ENCODE measurements at places on chromosomes 1 and 21. TPM values are rescaled to one million over a fixed set of nuclear protein-coding genes. Genes with fewer than 3 reads are reported as not detected.
A peak's percentile ranks its signal among the peaks of the same experiment; 100 is the strongest.

DNA sequence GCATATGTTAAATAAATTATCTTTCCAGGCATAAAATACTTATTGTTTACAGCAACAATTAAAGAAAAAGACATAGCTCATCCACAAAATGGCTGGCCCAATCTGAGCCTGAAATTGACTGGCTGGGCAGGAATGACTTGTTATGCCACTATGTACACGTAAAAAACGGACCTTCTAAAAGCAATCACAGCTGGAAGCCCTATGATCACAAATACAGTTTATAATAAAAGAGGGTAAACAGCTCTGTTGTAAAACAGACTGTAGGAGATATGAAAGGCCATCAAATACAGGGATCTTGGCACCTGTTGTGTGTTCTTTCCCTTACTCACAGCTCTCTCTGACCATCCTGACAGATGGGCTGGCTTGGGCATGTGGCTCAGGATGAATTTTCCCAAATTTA is 70.5 kb upstream of the DMRTA2 start:
- DNase-seq = no peak

DNA sequence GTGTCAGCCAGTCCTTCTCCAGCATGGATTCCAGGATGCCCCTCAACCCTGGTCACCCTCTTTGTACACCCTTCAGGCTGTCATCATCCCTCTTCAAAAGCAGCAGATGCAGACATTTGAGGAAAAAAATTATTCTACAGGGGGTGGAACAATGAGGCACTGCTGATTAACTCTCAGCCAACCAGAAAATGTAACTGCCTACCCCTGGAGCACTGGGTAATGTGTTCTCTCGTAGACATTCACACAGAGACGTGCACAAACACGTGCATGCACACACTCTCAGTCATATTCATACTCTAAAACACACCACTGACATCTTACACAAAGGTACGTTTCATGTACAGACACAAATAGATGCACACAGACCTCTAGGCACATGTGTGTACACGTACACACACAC is 175.4 kb downstream of the TRABD2B start:
- no peak for DNase-seq

GRCh38 chr1:39293375-39294070 is 89.0 kb downstream of the MACF1 start:
- DNase-seq = no peak

CYP4A22 gene
- polyA plus RNA-seq = not detected

PPP1R8 gene
- polyA plus RNA-seq = 23.9 TPM

GUCA2A gene
- not detected for polyA plus RNA-seq

EFCAB7 gene
- polyA plus RNA-seq = 2.2 TPM

DNA sequence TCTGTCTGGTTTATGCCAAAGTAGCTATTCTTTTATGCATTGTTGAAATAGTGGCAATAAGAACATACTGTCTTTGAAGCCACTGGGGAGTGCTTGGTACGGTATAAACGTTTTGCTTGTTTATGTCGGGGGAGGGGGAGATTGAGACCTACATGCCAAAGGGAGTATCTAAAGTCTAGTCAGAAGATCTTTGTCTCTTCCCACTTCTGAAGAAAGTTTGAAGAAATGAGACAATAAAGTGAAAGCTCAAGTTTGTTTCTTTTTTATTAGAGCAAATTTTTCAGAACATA is 6.8 kb downstream of the AKIRIN1 start:
- no peak for DNase-seq

UBR4 gene
- polyA plus RNA-seq = 93.8 TPM

GRCh38 chr21:14046401-14046800 is 164.4 kb downstream of the LIPI start:
- DNase-seq = no peak

SH3GLB1 gene
- polyA plus RNA-seq = 92.3 TPM

RIT1 gene
- polyA plus RNA-seq = 69.6 TPM

DNA sequence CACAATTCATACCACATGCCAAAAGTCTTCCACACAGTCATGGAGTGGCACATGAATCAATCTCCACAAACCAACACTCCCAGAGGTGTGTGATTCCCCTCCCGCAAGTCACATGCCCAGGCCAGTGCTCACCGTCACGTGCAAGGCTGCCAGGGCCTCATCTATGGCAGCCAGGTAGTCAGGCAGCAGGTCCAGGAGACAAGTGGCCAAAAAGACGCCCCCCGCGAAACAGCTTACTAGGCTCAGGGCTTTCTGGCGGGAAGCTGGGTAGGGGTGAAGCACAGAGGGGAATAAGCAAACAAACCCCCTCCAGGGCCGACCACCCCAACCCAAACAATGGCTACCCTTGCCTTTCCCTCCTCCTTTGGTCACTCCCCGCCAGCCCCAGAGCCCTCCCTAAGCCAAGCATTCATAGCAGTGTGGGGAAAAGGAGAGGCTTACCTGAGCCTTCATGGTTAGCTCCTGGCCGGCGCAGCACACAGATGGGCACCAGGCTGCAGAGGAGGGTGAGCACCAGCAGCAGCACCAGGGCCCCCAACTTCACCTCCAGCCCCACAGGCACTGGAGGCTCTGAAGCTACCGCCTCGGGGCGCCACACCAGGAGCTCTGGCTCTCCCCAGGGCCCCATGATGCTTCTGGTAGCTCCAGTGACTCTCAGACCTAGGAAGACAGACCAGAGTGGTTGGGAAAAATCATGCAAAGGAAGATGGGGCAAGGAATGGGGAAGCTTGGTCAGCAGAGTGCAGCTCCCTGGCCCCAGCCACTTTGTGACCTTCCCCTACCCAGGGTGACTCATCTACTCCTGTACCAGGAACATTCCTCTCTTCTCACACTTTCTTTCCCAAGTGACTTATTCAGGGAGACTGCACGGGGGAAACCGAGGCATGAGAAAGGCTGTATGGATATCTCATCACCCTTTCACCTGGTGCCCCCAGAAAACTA is 978 bp downstream of the SLC39A1 start:
- DNase-seq = peak; percentile 65

NRIP1 gene
- polyA plus RNA-seq = 23.5 TPM

HES3 gene
- not detected for polyA plus RNA-seq

PDPN gene
- not detected for polyA plus RNA-seq

DNA sequence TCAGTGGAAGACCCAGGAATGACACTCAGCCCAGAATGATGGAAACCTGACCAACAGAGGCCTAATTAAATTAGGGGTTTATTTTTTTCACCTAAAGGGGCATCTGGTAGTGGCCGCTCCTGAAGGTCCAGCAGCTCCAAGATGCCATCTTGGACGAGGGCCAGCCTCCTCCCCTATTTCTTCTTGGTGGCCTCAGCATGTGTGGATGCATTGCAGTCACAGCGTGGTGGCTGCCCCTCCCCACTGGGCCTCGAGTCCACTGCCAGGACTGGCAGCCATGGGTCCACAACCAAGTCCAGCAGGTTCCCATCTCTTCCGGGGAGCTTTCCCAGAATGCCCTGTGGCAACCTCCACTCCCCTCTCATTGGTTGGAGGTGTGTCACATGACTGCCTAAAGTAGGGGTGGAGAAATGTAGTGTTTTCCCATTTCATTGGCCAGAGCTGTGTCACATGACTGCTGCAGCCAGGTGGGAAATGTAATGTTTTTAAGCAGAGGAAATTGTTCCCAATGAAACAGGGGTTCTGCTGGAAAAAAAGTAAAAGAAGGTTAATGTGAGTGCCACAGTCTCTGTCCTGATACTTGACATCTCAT is 628.2 kb downstream of the PTPRU start:
- no peak for DNase-seq

DNA sequence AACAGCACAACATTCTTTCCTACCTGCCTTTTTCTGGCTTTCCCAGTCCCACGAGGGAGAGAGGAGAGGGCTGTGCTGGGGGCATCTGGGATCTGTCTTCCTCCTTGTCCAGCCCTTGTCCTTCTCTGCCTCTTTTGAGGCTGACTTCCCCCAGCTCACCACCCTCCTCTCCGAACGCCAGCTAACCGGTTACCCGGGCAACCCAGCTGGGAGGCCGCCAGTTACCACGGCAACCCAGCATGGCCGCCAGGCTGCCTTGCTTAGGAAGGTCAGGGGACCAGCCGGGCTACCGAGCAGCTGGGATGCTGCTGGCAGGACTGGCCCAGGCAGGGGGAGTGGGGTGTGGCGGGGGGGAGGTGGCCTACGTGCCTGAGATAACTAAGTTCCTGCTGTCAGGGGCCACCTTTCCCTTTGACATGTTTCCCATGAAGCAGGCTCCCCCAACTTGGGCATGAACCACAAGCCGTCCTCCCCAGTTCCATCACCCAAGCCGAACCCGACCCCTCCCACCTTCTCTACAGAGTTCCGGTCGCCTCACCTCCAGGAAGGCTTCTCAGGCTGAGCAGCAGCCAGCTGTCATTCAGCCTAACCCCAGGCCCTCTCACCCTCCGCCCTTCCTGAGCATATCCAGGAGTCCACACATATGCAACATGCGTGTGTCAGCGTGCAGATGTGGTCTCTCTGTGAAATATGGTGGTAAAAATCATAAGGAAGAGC is 8.7 kb downstream of the PLEKHA6 start:
- DNase-seq = no peak

GRCh38 chr1:65388908-65389695 is 31.4 kb upstream of the LEPR start:
- DNase-seq = no peak

DNA sequence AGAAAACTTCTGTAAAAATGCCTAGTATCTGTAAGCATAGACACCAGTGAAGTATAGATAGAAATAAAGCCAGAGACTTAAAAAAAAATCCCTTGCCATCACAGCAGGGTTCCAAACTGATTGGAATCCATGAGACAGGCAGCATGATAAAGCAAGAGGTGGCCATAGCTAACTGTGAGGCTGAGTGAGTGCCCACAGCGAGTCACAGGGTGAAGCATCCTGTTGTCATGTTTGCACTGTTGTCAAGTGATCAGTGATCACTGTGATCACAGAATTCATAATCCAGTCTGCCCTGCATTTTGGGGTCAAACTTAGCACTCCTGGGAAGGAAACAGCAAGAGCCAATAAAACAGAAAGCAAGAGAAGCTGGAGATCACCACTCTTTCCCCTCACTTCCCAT is 33.3 kb downstream of the LRRC8B start:
- DNase-seq = peak; percentile 58

- DNase-seq = no peak
These were observed 1.7 kb downstream of the GNB1 start for GRCh38 chr1:1889090-1889750.

GRCh38 chr1:214843281-214843680 is 239.3 kb upstream of the KCNK2 start:
- DNase-seq = no peak

DNA sequence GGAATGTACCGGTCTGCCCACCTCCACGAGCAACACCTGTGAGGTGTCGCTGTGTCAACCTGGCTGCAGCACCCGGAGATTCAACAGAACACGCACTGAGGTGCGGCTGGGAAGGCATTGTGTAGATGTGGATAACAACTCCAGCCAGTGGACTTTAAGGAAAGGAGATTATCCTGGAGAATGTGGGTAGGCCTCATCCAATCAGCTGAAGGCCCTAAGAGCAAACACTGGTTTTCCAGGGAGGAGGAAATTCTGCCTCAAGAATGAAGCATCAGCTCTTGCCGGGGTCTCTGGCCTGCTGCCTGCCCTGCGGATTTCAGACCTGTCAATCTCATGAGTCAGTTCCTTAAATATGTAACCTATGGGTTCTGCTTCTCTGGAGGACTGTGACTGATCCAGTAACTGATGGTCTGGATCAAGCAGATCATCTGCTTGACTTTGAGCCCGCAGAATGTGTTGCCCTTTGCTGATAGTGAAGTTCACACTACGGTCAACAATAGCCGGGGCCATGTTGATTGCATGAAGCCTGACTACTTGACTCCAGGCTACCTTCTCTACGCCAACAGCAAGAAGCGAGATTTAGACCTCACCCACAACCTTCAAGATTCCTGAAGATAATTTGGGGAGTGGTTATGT is 15.9 kb upstream of the PRDM15 start:
- DNase-seq = no peak

- no peak for DNase-seq
These were observed 465.3 kb upstream of the PTBP2 start for GRCh38 chr1:96256130-96256790.

DNA sequence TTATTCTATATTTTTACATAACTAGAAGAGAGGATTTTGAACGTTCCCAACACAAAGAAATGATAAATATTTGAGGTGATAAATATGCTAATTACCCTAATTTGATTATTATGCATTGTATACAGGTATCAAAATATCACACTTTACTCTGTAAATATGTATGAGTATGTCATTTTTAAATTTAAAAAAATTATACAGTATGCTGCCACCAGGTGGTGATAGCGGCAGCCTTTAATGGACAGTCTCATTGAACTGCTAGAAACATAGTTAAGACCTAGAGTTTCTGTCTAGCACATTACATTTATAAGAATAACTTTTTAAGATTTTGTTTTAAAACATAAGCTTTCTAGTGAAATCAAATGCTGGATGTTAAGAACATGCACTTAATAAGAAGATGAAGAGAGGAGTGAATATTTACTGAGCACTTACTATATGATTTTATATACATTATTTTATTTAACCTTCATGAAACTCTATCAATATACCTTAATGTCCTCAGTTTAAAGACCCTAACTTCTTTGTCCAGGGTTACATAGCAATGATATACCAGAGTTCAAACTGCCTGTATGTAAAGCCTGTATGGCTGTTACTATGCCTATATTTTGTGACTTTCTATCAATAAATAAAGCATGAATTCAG is 207.1 kb downstream of the NUF2 start:
- DNase-seq = no peak

TMCO4 gene
- 15.3 TPM for polyA plus RNA-seq

All from CD14-positive monocyte (primary cell).